Kidney epithelial cell (primary cell): ENCODE measurements at places on chromosomes 12 and 14. TPM values are rescaled to one million over a fixed set of nuclear protein-coding genes. Genes with fewer than 3 reads are reported as not detected.

PROX2 gene
- not detected in 2 replicates for total RNA-seq

POP5 gene
- 34.0 and 47.8 TPM in 2 replicates for total RNA-seq

RNASE3 gene
- not detected in 2 replicates for total RNA-seq

GPR68 gene
- 3.4 and 4.7 TPM in 2 replicates for total RNA-seq

BIN2 gene
- not detected in 2 replicates for total RNA-seq

TAS2R7 gene
- not detected in 2 replicates for total RNA-seq

LRR1 gene
- 7.5 and 12.4 TPM in 2 replicates for total RNA-seq

KRT71 gene
- not detected in 2 replicates for total RNA-seq

GSC gene
- total RNA-seq, result not detected in 2 replicates

RD3L gene
- not detected in 2 replicates for total RNA-seq

FBXO21 gene
- 72.8 and 82.1 TPM in 2 replicates for total RNA-seq

NANOG gene
- total RNA-seq, result 0.34 TPM in 1 of 2 replicates, not detected in the other

DHH gene
- 0.04 TPM in 1 of 2 replicates, not detected in the other for total RNA-seq

TSPAN19 gene
- total RNA-seq, result 0.92 TPM in 1 of 2 replicates, not detected in the other

ARHGDIB gene
- 10.4 and 13.8 TPM in 2 replicates for total RNA-seq
